AG08395 (cell line): ENCODE measurements at places on chromosomes 3 and 15.

GRCh38 chr15:94522125-94522524 is 290.8 kb downstream of the MCTP2 start:
- DNase-seq, result no peak

GRCh38 chr3:66851894-66852613 is 146.1 kb upstream of the KBTBD8 start:
- no peak for DNase-seq

- no peak for DNase-seq
These were observed 232.7 kb downstream of the MECOM start for GRCh38 chr3:169430707-169431404.

DNA sequence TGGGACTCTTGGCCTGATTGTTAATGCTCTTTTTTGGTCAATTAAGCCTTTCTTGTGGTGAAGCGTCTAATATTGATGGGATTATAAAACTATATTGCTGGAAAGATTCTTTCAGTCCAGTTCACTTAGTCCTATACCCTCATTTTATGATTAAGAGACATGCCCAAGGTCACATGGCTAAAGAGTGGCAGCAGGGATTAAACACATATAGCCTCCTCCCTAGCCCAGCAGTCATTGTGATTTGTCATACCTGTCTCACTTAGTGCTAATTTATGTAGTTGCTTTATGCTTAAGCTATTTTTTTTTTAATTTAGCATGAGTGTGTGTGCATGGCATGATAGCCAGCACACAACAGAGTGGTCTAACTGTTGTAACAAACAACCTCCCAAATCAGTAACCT is 9.5 kb downstream of the PARP14 start:
- DNase-seq, result no peak

DNA sequence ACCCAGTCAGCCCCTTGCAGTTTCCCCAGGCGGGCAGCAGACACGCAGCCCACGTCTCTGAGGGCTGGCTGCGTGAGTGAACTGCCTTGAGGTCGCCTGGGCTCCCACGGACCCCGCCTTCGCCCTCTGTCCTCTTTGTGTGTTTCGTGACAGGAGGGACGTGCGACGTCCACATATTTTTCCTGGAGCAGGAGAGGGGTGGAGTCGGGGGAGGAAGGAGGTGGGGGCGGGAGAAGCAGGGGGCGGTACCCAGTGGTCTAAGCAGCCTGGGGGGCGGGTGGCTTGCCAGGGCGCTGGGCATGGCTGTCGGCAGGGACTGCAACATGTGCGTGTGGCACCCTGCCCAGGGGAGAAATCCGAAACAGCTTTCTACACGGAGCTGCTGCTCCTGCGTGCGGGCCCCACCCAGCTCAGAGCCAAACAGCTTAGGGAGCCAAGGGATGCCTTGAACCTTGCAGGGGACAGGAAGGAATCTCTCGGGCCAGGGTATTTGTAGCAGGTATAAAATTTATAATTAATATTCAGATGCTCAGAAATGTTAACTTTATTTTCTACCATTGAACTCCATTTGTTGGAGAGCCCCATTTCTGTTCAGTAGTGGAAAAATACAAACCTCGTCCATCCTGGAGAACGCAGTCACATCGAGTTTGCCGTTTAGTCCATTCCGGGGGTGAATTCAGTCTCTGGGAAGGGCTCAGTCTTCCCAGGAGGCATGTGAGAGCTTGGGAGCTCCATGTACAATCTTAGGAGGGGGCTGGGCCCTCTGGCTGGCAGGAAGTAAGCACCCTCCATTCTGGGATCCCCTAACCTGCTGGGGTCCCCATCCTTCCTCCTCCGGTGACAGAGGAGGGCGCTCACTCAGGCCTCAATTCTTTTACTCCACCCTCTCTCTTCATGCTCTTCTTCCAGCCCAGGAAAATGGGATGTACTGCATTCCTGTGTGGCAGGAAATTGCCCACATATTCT is 79.1 kb upstream of the MEF2A start:
- DNase-seq, result peak; percentile 95

DNA sequence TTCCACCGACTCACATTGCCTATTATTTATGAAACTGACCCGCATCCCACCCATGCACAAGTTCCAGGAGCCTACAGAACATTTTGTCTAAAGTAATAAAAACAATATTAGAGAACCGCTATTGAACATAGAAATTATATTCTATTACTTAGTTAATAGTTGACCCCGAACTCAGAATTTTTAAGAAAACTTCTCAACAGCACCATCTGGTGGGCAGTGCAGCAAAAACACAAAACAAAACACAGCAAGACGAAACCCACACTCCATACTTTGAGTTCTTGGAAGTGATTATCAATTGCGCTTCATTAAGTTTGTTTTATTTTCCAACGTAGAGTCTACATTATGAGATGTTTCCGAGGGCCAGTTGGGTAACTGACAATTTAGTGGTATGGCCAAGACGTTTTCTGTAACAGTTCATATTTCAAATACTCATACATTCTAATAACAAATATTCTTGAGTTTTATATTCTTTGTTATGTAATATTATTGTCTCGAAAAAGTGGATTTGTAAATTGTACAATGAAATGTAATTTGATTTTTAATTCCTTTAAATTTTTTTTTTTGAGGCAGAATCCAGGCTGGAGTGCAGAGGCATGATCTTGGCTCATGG is 24.0 kb upstream of the C3orf70 start:
- peak; percentile 48 for DNase-seq

DNA sequence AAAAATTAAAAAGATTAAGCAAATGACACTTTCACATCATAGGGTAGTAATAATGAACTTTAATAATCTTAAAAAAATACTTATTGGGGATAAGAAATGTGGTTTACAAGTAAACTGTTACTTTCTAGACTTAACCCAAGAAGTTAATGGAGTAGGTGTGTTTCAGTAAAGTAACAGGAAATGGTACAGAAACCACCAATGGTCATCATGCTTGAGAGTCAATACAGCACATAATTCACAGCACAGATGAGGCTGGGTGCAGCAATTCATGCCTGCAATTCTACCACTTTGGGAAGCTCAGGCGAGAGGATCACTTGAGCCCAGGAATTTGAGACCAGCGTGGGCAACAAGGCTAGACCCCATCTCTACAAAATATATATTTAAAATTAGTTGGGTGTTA is 11.5 kb upstream of the USP50 start:
- no peak for DNase-seq

GRCh38 chr3:7876741-7877297 is 624.8 kb upstream of the LMCD1 start:
- DNase-seq, result no peak

DNA sequence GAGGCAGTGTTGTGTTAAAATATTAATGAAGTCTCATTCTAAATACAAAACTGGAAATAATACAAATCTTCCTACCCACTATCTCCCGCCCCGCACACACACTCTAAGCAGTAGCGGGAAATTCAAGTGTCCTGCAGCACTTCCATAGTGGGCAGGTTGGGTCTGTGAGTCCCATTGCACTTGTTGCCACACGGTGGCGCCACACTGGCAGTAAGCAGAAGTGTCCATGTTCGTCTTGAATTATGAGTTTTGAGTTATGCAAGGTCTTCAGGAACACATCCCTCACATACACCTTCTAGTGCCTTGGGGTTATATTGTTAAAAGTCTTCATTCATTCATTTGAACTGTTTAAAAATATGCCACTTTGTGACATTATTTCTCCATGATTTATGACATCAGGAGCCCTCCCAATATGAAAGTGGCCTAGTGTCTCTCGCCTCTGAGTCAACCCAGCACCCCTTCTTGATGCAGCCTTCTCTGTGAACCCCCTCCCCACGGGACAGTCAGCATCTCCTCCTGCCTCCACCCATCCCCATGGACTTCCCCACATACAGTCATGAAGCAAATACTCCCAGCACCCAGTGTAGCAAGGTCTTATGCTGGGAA is 17.6 kb upstream of the CCDC174 start:
- peak; percentile 29 for DNase-seq

DNA sequence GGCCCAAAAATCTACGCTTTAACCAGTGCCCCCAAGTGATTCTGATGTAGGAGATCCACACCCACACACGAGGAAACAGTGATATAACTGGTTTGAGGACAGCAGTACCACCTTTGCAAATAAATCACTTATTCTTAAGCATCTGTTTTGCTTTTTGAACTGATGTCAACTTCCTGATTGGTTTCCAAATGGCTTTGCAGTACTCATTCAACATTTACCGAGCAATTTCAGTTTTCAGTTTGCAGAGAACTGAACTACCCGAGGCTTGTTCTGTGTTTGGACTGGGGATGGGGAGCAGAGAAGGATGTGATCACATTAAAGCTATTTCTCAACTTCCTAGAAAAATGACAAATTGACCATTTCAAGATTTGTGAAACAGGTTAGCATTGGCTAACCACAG is 1.1 kb upstream of the GYG1 start:
- no peak for DNase-seq

GRCh38 chr3:126040386-126040785 is 43.5 kb downstream of the SLC41A3 start:
- DNase-seq, result no peak

- DNase-seq, result no peak
These were observed 34.9 kb downstream of the EDEM1 start for GRCh38 chr3:5222283-5223005.

DNA sequence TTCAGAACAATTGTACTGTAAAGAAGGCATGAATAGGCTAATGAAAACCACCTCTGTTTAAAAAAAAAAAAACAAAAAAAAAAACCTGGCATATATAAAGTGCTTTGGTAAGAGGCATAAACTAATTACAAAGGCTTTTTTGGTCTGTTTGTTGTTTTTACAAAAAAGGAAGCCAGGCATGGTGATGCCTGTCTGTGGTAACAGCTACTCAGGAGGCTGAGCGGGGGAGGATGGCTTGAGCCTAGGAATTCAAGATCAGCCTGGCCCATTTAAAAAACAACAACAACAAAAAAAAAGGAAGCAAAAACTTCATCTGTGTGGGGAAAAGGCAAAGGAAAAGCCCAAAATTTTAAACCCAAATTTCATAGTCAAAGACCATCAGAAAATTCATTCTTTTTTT is 47.0 kb downstream of the OSBPL10 start:
- no peak for DNase-seq

DNA sequence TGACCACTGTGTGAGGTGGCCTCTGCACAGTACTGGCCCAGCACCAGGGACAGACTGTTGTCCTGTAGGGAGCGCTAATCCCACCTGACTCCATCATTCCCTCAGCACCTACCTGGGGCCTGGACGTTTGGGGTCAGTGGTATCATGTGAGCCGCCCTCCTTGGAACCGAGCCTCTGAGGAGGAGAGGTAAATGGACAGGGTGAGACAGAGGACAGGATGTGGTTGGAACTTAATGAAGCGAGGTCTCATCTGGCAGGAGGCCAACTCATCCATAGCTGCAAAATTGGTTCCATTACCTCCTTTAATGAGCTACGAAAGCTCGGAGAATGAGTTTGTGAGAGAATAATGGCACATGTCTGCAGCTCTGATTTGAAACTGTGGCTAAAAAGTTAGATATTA is 13.9 kb downstream of the MAPKAPK3 start:
- DNase-seq, result no peak

DNA sequence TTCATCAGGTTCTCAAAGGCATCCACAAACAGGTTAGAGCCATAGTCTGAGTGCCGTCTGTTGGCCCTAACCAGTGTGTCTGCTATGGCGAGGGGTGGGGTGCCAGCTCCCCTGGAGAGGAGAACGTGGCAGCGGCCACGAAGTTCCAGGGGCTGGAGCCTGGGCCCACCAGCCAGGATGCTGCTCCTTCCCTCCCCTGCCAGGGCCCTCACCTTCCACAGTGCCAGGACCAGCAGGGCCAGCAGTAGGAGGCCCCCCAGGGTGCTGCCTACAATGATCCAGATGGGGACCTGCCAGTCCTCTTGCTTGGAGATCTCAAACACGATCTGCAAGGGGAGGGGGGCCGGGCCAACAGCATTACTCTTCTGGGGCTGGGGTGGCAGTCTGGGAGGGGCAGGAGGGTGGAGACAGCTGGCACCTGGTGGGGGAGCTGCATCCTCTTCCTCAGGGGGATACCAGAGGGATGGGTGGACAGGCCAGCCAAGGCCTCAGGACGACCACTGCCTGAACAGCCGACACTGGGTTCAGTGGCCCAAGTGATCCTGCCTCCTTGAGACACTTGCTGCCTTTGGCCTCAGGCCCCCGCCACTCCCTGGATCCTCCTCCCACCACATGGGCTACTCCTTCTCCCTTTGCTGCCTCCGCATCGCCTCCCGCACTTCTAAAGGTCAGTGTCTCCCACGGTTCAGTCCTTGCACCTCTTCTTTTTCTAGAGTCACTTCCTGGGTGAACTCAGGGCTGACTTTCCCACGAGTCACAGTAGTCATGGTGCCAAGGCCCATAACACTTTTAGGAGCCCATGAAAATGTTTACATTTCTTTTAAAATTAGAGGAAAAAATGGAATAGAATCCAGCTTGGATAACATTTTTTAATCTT is 26.3 kb downstream of the FEM1B start:
- no peak for DNase-seq

GRCh38 chr3:170724599-170725280 is 138.9 kb upstream of the SLC7A14 start:
- peak; percentile 65 for DNase-seq

DNA sequence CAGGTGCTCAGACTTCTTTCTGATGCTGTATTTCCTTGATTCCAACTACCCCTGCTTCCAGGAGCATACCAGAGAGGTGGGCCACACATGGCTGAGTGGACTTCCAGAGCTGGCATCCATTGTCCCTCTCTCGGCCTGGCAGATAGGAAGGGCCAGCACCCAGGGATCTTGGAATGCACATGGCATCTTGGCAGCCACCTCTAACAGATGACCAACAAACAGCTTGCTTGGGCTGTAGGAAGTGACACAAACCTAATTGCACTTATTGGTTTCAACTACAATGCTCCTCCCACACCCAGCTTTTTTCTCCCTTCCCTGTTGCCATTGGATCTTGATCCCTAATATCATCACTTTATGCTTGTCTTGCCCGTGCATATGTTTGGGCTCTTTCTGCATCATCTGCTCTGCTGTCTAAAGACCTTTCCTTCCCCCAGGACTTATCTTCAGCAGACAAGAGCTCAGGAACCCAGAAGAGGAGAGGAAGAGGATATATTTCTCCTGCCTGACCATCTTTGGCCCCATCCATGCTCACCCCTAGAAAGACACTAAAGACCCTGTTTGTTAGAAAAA is 294.6 kb downstream of the NTRK3 start:
- no peak for DNase-seq

GRCh38 chr15:62124973-62125303 is 40.1 kb downstream of the C2CD4B start:
- no peak for DNase-seq

- DNase-seq, result no peak
These were observed 91.6 kb downstream of the PPARG start for GRCh38 chr3:12380461-12380860.

- DNase-seq, result peak; percentile 5
These were observed 53.2 kb downstream of the MEF2A start for GRCh38 chr15:99618941-99619411.

DNA sequence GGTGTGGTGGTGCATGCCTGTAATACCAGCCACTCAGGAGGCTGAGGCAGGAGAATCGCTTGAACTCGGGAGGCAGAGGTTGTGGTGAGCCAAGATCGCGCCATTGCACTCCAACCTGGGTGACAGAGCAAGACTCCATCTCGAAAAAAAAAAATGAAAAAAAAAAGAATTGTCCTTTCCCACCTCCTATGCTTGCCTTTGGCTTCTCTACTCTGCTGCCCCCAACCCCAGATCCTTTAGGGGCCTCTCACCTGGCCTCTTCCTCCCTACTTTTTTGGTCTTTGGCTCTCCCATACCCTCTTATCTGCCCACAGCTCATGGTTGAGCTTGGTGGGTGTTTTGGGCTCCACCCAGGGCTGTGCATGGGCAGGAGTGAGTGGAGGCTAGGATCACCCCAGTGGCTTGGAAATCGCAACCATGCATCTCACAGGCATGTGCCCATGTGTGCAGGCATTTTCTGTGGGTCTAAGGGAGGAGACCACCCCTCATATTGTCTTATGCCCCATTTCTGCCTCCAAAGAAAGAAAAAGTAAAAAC is 2.1 kb upstream of the SHISA5 start:
- DNase-seq, result no peak

- no peak for DNase-seq
These were observed 20.8 kb upstream of the HCN4 start for GRCh38 chr15:73389539-73389938.
